T-helper 9 cell (primary cell): ENCODE measurements at places on chromosomes 6 and 20.

DNA sequence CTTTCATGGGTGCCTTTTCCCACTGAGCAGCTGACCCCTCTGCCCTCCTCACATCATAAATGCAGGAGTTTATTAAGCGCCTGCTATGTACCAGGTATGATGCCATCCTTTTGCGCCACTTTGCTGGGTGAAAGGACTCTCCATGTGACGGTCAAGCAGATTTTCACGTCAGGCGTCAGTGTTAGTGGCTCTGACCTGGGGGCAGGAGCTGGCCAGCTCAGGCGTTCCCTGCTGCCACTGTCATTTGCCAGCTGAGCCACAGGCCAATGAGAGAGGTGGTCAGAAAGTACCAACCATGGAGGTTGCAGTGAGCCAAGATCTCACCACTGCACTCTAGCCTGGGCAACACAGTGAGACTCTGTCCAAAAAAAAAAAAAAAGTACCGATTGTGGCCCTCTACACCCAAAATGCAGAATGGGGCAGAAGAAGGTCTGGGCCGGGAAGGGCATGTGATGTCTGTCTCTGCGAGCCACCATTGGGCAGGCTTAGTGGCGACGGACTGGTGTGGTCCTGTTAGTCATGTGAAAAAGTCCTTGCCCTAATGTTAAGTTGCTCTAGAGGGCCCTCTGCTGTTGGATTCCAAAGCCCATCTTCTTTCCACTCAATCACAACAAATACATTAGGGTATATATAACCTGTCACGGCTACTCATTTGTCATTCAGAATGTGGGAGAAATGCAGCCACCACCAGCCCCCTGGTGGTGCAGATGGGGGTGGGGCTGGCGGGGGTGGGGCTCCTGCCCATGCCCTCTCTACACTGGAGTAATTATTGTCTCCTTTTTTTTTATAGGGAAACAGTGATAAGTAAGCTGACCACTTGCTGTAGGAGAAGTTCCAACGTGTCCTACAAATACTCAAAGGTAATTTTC, 18.4 kb upstream of the SLC22A1 start:
- no peak for DNase-seq

DNA sequence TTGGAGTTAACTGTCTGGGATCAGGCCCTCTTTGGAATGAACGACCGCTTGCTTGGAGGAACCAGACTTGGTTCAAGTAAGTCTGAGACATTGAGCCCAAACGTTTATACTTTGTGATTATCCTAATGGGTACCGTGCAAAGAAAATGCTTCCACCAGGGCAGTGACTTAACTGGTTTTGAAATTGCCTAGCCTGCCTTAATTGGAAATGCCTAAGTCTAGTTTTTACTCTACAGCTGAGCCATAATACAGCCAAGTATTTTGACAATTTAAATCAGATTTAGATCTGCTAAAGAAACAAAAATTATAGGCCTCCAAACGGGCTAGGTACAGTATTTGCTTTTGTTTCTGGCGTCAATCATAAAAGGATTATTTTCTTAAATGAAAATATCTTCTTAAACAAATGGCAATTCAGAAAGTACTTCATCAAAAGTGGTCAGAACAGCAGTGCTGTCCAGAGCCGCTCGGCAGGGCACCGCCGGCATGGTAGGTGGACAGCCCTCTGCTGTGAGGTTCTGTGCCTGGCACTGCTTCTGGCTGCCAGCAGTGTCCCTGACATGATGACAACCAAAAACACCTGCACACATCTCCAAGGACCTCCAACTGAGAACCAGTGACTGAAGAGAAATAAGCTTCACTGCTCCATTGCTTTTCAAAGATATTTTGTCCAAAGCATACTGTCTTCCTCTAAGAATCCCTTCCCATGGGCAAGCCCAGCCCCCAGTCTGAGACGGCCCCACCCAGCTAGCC, 55.6 kb downstream of the EZR start:
- no peak for DNase-seq

DNA sequence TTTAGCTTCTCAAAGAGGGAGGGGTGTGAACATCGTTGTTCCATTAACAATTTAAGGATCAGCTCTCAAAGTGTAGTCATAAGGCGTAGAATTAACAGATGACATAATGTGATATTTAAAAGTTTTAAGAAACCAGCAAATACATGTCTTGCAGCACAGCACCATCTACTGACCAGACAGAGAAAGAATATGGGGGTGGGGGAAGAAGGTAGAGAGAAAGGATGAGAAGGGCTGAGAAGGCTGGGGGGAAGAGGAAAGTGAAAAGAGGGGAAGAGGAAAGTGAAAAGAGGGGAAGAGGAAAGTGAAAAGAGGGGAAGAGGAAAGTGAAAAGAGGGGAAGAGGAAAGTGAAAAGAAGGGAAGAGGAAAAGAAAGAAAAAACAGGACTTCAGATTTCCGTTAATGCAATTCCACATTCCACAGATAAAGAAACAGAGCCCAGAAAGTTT, 80.9 kb downstream of the HAO1 start:
- DNase-seq = no peak

GRCh38 chr6:163616452-163616851, 201.9 kb downstream of the QKI start:
- DNase-seq = no peak

- DNase-seq = no peak
These were observed 32.2 kb downstream of the PRPH2 start for GRCh38 chr6:42690151-42690702.

DNA sequence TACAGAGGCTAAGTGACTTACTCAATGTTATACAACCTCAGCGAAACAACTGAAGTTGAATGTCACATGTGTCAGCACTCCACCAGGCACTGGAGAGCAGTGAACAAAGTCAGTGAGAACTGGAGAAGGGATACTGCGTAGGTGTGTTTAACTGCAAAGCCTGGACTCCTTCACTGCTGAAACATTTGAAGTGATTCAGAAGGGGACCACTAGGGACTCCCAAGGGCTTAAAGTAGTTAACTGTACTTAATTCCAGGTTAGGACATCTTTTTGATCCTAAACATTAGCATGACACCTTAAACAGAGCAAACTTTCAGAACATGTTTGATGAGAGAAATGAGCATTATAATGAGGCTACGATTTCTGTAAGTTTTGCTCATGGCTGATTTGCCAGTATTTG, 45.0 kb upstream of the ZBTB24 start:
- DNase-seq = no peak

- no peak for DNase-seq
These were observed 24.9 kb downstream of the KIF13A start for GRCh38 chr6:17962436-17963031.

DNA sequence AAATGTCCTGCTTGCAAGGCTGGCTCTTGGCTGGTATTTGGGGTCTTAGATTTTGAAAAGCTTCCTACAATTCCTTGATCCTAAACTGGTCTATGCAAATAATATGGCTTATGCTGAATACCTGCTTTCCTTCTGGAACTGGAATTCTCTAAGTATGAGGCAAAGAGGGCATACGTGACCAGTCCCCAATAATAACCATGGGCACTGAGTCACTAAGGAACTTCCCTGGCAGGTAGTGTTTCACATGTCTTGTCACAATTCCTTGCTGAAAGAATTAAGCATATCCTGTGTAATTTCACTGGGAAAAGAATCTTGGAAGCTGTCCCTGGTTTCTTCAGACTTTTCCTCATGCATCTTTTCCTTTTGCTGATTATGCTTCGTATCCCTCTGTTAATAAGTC, 106.5 kb downstream of the MMS22L start:
- no peak for DNase-seq

DNA sequence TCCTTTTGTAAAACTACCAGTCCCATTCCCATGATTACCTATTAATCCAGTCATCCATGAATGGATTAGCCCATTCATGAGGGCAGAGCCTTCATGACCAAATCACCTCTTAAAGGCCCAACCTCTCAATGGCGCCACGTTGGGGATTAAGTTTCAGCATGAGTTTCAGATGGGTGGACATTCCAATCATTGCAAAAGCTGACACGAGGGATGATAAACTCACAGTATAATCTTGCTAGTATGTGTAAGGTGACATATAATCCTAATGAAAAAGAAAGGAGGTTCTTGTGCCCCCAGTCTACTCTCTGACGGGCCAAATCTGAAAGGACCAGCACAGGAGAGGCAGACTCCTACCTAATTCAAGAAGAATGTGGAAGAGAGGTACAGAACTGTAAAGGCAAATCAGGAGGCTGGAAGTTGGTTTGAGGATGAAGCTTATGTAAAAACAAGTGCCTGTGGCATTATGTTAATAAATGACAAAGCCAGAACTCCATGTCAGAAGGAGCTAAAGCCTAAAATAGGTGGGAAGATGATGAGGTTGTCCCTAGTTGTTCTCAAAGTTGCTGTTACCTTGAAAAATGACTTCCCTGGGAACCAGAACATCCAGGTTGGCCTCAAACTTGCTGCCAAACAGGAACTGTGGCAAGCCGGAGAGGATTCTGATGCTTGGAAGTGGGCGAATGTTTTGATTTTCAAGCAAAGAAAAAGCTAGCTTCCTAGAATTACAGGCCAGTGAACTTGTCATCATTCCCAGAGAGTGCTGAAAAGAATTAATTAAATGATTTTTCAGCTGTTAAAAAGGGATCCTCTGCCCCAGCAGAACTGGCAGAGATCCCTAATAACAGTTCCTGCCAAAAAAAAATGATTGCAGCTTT, 106.5 kb upstream of the TIAM2 start:
- no peak for DNase-seq

- DNase-seq = no peak
These were observed at the start of gene SIGLEC1 for GRCh38 chr20:3712279-3712873. Gene SIGLEC1 (minus strand): TSS chr20:3712600. CDS start chr20:3707128, 5,472 bp downstream.

DNA sequence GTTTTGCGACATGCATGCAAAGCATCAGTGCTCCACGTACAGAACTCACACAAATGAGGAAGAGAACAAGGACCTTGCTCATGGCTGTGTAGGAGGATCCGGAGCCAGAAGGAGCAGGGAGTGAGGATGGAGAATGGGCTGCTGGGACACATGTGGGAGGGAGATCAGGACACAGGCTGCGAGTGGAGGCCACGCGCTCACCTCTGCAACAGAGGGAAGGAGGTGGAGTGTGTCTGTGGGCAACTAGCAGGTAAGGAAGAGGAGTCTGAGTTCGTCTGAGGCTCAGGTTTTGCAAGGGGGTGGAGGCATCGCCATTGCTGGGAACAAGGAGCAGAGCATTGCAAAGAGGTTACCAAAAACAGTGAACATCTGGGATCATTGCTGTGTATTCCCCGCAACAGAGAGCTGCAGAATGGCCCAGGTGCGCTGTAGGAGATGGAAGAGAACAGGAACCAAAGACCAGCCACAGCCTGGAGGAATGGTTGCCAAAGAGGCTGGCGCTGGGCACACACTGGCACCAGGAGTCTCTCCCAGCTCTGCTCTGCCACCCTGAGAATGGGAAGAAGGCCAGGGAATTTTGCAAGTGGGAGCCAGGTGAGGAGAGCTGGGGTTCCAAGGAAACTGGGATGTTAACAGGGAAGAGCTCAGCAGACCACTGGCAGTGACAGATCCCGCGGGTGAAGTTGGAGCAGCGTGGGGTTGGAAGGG, 90.0 kb upstream of the RPS6KA2 start:
- DNase-seq = no peak

DNA sequence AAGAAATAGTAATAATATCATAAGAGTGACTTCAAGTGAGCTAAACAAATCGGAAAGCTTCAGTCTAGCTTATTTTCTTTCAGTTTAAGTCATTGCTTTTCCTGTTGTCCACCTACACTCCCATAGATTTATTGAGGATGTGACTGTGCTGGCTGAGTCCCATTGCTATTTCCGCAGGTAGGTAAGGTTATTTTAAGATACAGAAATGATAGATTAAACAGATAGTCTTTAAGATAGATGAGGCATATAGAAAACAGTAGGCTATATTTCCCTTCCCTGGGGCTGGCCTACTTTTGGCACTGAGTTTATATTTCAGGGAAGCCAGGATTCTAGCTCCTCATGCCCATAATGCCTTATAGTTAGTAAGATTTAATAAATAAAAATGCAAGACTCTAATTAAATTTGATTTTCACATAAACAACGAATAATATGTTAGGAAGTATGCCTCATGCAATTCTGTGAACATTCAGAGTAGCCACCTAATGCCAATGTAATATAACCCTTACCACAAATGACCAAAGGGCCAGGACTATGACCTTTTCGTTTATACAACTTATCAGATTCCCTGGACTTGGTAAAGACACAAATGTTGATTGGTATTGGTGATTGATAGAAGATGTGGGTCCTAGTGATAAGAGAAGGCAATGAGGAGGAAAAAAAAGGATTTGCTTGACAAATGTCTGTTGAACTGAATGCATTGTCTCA, 1079.3 kb downstream of the EPHA7 start:
- DNase-seq = no peak

DNA sequence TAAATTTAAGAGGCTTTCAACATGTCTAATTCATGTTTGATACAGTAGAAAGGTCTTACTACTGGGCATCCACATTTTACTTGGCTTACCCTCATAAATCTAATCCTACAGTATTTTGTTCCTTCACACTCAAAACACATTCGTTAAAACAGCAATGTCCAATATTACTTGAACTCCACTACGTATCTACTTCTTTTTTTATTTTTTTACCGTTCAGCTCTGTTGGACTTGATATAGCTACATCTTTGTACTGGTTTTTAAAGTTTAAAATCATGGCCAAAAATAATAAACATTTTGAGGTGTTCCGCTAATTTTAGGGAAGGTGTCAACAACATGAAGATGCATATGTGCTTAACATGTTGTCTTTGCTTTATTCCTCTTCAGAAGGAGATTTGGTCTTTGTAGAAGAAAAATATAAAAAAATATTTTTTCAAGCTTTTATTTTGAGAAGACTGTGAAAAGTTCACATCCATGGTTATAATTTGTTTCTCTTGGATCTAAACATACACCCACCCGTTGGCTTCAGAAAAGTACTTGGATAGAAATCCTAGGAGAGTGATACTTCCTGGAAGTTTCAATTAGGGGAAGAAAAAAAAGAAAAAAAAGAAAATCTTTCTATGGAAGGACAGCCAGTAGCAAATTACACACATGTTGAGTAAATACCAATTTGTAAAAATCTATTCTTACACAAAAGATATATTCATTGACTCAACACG, 71.5 kb downstream of the EPB41L2 start:
- DNase-seq = no peak

DNA sequence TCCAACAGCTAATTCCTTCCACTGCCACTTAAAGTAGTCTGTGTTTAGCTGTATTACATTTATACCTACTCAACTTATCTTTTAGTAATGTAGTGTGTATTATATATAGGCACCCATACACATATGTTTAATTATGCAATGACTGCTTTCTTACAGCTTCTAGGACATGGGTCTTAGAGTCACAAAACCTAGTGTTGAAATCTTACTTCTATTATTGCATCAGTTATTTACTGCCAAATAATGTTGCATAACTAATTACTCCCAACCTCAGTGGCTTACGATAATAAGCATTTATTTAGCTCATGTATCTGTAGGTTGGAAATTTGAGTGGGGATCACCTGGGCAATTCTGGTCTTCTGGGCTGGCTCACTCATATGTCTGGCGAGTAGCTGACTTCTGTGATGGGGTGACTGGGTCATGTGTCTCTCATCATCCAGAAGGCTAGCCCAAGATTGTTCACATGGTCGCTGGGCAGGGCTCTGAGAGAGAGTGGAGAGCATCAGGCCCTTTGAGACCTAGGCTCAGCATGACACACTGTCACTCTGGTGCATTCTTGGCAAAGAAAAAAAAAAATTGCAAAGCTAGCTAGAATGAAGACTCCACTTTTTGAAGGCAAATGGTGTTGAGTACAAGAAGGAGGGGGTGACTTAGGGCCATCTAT, 187.0 kb downstream of the PLCB1 start:
- no peak for DNase-seq
